ENCODE measurements at places on chromosomes 2 and 18.

DNA sequence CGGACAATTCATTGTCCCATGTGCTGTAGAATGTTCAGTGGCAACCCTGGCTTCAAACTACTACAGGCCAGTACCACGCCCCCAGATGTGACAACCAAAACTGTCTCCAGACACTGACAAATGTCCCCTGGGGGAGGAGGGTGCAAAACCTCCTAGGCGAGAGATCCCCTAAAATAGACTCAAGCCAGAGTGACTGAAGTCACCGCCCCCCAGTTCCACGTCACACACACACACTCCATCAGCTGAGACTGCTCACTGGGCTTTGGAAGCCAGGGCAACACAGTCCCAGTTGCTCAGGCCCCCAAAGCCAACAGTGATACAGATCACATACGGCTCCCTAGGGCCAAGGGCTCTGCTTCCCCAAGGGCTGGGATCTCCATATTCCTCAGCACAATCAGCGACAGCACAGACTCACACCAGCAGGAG lies 19.1 kb downstream of the HDAC4 start:
- no peak for DNase-seq

- peak; percentile 56 for DNase-seq
Measured at GRCh38 chr2:191299010-191299409, 53.8 kb downstream of the MYO1B start.

- no peak for DNase-seq
Measured at GRCh38 chr2:240431271-240431660, 4.2 kb upstream of the GPC1 start.

GRCh38 chr2:196591621-196592022 lies 47.9 kb upstream of the CCDC150 start:
- peak; percentile 28 for DNase-seq

DNA sequence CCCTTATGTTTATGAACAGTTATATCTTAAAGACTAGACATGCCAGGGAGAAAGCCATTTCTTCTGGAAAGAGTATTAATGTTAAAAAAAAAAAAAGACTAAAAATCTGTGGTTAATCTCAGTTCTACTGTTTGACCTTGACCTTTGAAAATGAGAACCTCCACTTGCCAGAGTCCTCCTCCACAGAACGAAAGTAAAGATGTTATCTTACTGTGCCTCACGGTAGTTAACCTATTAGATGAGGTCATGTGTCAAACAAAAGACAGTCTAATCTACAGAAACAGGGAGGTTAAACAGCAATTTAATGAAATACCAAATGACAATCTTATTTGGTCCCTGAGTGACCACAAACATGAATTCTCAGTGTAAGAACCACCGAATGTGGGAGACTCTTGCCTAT lies 51.2 kb downstream of the SLC14A2 start:
- DNase-seq, result peak; percentile 35

GRCh38 chr2:217048730-217049129 lies 188.9 kb upstream of the TNP1 start:
- DNase-seq, result no peak

DNA sequence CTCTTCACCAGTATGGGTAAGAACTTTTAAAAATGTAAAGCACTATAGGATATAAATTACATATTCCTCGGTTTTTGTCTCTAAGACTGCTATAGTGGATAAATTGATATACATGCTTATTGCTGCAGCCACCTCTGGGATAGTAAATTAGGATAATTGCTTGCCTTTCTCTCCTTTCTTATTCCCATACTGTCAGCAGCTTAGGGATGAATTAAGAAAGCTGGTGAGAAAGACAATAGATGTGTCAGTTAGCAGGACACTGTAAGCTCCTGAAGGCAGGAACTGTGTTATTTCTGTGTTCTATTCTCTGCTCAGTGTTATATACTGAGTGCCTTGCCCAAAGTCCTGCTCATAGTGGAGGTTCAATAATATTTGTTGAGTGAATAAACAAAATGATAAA lies 828.6 kb upstream of the ACVR2A start:
- no peak for DNase-seq

DNA sequence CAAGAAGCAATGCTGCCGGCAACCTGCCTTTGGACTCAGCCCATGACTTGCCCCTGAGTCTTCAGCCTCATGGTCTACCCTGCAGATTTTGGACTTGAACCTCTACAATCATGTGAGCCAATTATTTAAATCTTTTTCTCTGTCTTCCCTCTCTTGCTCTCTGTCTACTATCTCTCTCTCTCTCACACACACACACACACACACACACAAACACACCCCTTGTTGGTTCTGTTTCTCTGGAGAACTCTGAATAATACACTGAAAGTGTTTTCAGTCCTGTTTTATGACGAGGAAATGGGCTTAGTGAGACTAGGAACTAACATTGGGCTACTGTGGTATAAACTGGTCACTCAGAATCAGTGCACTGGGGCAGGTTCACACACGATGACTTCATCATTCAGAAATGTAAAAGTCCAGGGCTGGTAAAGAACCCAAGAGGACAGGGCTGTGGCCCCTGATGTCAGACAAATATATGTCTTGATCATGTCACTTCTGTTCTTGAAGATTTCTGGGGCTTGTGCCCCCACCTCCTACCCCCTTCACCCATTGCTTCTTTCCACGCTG lies 266.1 kb upstream of the SIX2 start:
- peak; percentile 76 for DNase-seq

Measured in EH (cell line).